Head of caudate nucleus (tissue), 42 donors: ENCODE measurements at places on chromosomes 3 and 15.
A peak's percentile ranks its signal among the peaks of the same experiment; 100 is the strongest.

GRCh38 chr3:36443028-36443686 lies 62.9 kb downstream of the STAC start:
- DNase-seq = no peak

DNA sequence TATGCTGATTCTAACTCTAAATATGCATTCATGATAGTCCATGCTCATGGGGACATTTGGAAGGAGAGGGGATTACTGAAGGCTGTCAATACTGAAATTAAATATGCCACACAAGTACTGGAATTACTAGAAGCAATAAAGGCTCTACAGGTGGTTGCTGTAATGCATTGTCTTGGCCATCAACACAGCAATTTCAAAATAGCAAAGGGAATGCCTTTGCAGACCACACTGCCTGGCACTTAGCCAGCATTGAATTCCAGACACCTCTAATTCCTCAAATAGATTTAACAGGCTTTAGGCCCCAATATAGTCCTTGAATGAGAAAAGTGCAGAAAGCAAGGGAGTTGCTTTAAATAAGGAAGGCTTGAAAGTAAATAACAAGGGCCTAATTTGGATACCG lies 115.8 kb upstream of the PLCL2 start:
- no peak for DNase-seq

GRCh38 chr3:37991109-37991508 lies 523 bp downstream of the VILL start:
- no peak for DNase-seq

DNA sequence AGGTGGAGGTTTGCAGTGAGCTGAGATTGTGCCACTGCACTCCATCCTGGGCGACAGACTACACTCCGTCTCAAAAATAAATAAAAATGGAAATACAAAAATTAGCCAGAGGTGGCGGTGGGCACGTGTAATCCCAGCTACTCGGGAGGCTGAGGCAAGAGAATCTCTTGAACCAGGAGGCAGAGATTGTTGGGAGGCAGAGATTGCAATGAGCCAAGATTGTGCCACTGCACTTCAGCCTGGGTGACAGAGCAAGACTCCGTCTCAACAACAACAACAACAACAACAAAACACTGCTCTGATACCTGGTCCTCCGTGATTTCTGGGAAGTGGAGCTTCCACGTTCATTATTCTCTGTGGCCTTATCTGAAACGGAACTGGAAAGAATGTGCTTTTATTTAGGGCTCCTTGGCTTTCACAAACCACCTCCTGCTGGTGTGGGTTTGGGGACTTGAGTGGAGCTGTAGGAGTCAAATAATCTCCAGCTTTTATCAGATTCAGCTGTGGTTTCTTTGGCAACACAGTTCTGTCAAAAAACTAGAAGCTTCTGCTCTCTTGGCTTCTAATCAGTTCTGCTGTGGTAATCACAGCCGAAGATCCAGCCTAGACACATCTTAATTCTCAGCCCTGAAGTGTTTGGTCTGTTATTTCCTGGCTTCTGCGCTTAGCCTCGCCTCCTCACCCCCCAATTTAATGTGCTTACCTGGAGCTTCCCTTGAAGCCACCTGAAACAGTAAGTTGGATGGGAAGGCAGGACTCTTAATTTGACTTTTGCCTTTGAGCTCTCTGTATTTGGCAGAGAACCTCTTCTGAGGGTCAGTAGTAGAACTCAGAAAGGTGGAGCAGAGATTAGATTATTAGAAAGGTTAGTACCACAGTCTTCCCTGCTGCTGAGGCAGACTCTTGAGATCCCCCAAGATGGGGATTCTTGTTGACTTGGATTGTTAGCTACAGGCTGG lies 21.4 kb downstream of the IRAK2 start:
- no peak for DNase-seq

GRCh38 chr3:167115331-167115934 lies 264.7 kb downstream of the ZBBX start:
- no peak for DNase-seq

DNA sequence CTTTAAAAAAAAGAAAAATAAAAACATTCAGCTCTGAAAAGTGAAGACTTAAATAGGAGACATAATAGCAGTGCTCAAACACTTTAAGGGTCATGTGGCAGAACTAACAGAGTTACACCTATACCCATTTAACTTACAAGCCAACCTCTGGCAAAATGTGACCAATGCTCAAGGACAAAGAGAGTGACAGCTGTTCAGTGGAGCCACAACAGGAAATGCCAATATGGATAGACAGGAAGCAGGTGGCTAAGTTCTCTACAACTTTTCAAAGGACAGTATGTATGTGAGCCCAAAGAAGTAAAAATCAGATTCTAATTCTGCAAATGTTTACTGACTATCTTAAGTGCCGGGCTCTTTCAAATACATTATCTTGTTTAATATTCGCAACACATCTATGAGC lies 3.4 kb downstream of the TMCC1 start:
- DNase-seq = no peak

DNA sequence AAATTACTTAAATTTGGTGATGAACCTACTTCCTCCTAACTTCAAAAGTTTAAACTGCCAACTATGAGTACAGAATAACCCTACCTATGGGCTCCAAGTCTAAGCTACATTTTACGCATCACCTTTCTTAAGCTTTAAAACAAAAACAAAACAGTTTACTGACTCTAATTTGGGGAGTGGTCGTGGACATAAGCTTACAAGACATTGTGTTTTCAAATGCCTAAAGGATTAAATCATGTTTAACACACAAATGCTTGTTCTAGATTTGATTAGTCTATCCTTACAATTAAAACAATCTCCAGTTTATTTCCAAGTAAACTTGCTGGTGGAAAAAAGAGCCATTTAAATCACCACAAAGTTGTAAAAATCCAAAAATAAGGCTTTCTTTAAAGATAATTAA lies 62.2 kb downstream of the UACA start:
- no peak for DNase-seq

DNA sequence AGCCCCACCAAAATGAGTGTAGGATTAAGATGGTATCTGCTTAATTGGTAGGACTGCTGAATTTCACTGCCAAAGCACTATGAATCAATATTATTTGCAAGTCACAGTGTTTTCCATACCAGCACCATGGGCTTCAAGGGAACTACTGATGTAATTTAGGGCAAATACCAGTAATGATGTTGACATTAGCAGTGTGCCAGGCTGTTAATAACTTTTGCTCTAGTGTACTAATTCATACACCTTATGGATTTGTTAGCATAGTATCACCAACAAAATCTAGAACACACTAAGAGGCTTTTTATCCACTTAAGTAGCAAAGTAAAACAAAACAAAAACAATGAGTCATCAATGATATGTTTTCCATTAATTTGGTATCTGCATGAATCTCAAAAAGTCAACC lies 888.2 kb downstream of the CADM2 start:
- no peak for DNase-seq

DNA sequence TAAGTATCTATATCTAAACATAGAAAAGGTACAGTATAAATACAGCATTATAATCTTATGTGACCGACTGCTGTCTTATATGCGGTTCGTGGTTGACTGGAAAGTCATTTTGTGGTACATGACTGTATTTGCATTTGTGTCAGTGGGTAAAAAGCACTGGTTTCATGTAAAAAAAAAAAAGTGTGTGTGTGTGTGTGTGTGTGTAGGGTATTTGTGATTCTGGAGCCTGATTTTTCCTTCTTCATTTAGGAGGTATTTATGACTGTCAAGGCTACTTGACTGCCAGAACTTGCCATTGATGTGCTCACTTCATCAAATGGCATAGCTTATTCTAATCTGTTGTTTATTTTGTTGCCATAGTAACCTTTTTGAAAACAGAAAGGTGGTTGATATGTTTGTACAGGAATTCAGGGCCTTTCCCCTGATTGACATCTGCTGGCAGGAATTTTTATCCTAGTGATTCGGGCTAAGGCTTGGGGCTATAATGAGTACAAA lies 63.2 kb downstream of the AKAP13 start:
- DNase-seq = no peak

DNA sequence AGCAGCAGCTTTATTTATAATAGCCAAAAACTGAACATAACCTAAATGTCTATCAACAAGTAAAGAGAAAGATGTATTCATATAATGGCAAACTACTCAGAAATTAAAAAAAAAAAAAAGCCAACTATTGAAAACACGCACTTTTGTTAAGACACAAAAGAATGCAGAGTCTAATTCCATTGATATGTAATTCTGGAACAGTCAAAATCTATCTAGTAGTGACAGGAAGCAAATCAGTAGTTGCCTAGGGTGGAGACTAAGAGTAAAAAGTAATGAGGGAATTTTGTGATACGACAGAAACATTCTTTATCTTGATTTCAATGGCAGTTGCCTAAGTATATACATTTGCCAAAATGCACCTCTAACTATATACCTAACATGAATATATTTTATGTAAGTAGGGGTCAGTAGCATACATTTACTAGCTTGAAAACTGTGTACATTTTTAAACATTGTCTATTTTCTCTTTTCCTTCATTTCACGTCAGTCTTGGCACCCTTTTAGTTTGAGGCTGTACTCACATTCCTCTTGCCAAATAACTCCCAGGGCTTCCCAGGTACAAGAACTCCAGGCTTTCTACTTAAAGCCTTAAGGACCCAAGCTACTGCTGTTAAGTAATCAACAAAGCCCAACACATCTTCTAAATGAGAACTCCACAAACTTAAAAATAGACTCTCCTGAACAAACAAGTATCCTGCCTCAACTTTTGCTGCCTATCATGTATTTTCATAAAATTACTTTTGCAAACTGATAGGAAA lies 54.7 kb downstream of the ADAM10 start:
- DNase-seq = no peak

- no peak for DNase-seq
These were observed 574.5 kb upstream of the TBL1XR1 start for GRCh38 chr3:177771780-177772179.

GRCh38 chr15:73019601-73020146 lies 32.6 kb upstream of the NEO1 start:
- DNase-seq = no peak

- DNase-seq = peak; percentile 59
These were observed 13.4 kb upstream of the FAM98B start for GRCh38 chr15:38440353-38441129.

GRCh38 chr3:106261396-106261795 lies 392.6 kb upstream of the CBLB start:
- DNase-seq = no peak

DNA sequence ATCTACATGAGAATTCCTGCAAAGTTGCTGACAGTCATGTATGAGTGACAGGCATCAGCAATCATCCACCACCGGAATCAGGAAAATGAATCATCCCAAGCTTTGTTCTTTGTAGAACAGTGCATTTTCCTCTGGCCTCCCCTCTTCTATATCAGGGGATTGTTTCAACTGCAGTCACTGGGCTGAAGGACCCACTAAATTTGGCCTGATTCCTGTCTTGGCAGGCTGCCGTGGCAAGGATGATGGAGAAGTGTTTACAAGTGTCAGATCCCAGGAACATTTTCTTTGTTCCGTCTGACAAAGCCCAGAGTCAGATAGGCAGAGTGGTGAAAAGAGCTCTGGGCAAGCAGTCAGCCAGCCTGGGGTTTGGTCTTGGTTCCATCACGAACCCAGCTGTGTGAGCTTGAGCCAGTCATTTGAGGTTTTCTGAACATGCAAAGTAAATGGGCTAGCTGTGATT lies 175.1 kb upstream of the TSC22D2 start:
- peak; percentile 56 for DNase-seq

DNA sequence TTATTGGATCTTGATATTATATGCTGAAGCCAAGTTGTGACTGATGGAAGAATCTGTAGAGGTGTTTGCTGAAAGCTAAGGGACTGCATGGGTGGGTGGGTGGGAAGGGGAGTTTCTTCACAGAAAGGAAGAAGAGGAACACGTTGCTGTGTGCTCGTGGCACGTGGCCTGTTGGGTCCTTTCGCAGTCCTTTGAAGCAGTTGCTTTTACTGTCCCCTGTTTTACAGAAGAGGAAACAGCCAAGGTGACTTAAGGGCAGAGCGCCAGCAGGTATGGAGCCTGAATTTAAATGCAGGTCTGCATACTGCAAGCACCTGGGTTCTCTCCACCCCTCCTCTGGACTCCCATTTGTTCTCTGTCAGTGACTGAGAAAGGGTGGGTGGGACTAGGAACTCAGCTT lies 59.4 kb upstream of the PRR23C start:
- DNase-seq = no peak

DNA sequence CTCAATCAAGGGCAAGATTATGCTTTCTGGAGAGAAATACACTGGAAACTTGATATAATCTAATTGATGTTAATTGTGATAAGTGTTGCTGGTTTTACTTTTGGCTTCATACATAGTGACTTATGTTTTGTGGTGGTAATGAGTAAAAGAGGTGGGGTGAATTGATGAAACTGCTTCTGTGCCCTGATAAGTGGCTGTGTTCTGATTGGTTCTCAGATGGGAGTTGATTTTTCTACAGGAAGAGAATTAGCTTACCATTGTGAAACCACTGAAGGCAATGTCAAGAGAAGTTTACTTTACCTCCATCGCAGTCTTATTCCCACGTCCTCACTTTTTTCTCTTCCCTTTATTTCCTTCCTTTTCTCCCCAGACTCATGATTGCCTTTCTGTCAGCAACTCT lies 23.8 kb downstream of the TMEM45A start:
- DNase-seq = no peak

DNA sequence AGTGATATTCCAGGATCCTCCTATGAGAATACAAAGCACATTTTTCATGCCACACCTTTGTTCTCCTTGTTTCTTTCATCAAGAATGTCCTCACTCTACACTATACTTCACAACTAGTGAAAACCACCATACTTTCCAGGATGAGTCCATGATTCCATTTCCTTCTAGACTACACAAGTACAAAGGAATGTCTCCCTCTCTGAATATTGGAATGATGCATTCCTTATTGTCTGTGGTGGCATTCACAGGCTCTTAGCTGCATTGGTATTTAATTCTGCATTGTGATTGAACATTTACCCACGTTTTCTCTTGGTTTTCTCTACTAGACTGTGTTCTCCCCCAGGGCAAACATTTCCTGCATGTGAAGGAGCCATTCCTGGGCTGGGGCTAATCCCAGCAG lies 217.5 kb downstream of the RAP2B start:
- DNase-seq = no peak

DNA sequence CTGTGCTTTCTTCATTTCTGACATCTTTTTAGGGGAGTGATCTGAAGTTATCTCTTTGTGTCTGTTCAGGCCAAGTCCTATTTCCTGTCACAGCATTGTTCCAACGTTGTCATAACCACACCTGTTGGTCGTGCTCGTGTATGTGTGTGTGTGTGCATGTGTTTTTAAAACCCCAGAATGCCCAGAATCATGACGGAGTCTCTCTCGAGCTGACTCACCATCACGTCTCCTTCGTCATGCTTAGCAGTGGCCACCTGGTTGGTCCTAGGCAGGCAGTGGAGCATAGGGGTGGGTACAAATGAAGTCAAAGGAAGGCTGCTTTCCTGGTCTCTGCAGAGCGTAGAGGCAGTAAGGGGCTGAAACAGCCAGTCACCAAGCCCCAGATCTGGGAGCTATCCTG lies 126.8 kb upstream of the ABHD17C start:
- no peak for DNase-seq

- no peak for DNase-seq
These were observed 32.4 kb upstream of the PLSCR2 start for GRCh38 chr3:146501752-146502151.

- peak; percentile 11 for DNase-seq
These were observed at the start of gene GADL1 for GRCh38 chr3:30894521-30895251. GADL1 (minus strand) TSS chr3:30894661; CDS start chr3:30894614, 47 bp downstream.

- no peak for DNase-seq
These were observed 224.8 kb upstream of the ATP10A start for GRCh38 chr15:26087881-26088280.

GRCh38 chr3:23202203-23202920 lies 765 bp upstream of the UBE2E2 start:
- DNase-seq = peak; percentile 68

GRCh38 chr3:158773845-158774830 lies 27.7 kb upstream of the MFSD1 start:
- DNase-seq = no peak
